Cerebellar nuclear complex (tissue), 1 donor: ENCODE measurements at places on chromosomes 1 and 21.

DNA sequence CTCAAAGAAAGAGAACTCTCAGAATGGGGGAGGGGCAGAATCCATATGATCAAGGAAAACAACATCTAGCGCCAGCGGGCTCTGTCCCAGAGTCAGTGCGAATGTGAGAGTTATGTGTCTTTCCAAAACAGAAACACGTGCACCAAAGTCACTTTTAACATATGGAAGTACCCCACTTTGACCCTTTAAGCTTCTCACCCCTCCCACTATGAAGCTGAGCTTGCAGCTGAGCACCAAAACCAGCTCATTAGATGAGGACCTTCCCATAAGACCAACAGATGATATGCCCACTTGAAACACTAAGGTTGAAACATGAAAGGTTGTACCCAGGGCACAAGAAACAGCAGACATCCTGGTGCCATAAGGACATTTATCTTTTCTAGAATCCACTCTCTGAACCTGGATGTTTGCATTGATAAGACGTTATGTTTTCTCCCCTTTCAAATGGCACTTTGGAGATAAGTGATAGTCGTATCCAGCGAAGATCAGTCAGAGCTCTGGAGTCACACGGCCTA is 171.0 kb downstream of the TGFBR3 start:
- DNase-seq, result no peak

GRCh38 chr1:23692308-23692871 is 784 bp downstream of the RPL11 start:
- no peak for DNase-seq

GRCh38 chr1:153507926-153508583 is 27.7 kb downstream of the S100A6 start:
- DNase-seq, result no peak

GRCh38 chr1:201266774-201267173 is 16.5 kb upstream of the PKP1 start:
- DNase-seq, result no peak

DNA sequence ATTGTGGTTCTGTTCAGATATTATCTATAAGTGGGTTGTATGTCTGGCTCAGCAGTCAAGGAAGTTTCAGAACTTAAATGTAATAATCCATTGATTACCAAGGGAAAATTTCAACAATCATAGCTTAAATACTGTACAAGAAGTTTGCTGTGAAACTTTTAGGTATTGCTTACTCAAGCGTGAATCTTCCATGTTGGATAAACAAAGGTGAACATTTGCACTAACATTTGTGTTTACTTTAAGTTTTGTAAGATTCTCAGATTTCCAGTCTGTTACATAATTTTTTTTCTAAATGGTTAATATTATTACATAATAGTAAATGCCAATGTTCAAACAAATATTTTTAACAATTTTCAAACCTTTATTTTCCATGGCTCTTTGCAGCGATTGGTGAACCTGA is 285.6 kb downstream of the NCAM2 start:
- DNase-seq, result no peak

DNA sequence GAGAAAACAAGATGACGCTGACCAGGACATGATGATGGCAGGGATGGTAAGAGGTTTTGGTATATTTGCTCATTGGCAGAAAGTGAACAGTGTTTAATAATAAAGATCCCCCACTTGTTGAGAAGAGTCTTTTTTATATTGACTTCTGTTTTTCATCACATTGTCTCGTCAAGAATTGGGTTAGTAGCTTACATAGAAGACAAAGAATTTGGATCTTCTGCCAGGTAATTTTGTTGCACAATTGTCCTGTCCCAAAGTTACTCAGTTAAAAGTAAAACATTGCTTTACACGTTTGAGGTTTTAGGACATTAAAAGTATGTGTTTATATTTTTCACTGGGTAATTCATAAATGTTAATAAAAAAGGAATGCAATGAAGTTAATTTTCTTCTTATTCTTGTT is 48.3 kb upstream of the LAMC2 start:
- no peak for DNase-seq

DNA sequence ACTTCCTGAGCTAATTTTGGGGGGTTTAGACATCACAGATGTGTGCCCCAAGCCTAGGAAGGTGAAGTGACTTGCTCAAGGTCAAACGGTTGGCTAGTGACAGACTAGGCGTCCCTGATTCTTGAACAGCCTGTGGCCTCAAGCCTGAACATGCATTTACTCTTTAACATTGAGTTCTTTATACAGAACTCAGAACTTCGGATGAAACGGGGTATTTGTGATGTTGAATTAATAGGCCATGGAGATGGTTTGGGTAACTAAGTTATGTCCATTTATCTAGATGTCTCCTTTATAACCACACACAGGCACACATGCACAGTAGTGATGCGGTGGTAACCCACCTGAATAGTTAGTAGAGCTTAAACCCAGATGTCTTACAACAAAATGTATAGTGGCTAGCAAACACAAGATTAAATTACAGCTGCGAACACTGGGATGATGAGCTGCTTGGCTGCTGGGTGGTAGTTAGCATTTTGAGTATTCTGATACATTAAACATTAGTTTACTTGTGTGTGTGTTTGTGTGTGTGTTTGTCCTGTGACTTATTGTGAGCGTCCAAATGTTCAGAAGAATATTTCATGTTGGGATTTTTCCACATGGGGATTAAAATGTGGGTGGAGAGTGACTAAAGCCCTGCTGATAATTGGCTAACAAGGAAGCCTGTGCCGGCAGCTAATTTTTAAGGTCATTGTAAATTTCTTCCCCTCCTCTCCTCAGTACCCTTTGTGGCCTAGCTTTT is 2.3 kb downstream of the ATP1A1 start:
- no peak for DNase-seq

DNA sequence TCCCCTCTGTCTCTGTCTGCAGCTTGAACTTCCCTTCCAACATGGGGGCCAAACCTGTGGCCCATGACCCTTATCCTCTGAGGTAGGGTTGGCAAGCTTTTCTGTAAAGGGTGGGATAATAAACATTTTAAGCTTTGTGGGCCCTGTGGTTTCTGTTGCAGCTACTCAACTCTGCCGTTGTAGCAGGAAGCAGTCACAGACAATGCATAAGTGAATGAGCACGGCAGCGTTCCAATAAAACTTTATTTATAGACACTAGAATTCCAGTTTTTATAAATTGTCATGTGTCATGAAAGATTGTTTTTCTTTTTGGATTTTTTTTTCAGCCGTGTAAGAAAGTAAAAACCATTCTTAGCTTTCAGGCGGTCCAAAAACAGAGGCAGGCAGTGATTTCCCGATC is 18.2 kb upstream of the CDK18 start:
- no peak for DNase-seq

GRCh38 chr1:68590473-68590872 is 93.6 kb upstream of the DEPDC1 start:
- DNase-seq, result no peak

GRCh38 chr1:5821540-5822176 is 170.6 kb downstream of the NPHP4 start:
- no peak for DNase-seq

- no peak for DNase-seq
These were observed 49.5 kb upstream of the GPR52 start for GRCh38 chr1:174398246-174398645.

- DNase-seq, result no peak
These were observed 15.8 kb downstream of the MYOM3 start for GRCh38 chr1:24096009-24096738.

GRCh38 chr1:13600762-13601453 is 17.3 kb downstream of the PDPN start:
- DNase-seq, result no peak

GRCh38 chr1:70992521-70992920 is 55.1 kb downstream of the PTGER3 start:
- DNase-seq, result no peak

GRCh38 chr1:54223441-54224202 is 23.7 kb downstream of the MRPL37 start:
- DNase-seq, result no peak

DNA sequence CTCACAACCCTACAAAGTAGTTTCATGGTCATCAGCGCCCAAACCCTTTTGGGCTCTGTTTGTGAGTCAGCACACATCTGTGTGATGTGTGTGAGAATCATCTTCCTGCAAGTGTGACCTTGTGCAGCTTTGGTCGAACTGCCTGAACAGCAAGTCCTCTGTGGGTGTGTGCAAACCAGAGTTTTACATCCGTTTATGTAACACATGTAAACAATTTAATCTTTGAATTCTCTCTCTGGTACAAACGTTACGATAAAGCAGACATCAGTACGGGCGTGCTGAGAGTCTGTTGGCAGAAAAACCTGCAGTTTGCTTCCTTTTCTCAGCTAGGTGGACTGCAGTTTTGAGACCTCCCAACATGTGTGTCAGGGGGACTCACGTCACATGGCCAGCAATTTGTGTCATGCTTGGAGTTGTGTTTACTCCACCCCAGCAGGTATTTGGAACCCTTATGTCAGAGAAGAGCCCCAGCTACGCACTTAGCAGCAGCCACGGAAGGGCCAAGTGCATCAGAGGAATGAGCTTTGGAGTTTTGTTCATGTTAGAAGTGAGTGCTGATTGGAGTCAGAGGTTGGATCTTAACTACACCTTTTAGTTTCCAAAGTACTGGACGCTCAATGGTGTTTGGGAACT is 230.8 kb downstream of the PAPPA2 start:
- DNase-seq, result no peak

DNA sequence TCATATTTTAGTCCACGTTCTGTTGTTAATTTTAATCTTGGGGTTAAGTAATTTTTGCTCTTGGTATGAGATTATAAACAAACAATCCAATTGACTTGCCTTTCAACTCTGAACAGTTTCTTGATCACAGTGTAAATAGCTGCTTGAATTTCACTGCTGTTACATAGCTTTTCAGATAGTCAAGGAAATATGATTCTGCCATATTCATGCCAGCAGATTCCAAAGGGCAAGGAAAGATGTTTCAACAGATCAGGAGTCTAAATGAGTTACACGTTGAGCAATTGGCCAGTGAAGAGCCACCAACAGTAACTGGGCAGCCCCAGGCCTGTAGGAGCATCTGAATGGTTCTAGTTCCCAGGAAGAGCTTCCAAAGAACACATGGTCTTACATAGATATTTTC is 93.6 kb downstream of the LEPR start:
- DNase-seq, result no peak

DNA sequence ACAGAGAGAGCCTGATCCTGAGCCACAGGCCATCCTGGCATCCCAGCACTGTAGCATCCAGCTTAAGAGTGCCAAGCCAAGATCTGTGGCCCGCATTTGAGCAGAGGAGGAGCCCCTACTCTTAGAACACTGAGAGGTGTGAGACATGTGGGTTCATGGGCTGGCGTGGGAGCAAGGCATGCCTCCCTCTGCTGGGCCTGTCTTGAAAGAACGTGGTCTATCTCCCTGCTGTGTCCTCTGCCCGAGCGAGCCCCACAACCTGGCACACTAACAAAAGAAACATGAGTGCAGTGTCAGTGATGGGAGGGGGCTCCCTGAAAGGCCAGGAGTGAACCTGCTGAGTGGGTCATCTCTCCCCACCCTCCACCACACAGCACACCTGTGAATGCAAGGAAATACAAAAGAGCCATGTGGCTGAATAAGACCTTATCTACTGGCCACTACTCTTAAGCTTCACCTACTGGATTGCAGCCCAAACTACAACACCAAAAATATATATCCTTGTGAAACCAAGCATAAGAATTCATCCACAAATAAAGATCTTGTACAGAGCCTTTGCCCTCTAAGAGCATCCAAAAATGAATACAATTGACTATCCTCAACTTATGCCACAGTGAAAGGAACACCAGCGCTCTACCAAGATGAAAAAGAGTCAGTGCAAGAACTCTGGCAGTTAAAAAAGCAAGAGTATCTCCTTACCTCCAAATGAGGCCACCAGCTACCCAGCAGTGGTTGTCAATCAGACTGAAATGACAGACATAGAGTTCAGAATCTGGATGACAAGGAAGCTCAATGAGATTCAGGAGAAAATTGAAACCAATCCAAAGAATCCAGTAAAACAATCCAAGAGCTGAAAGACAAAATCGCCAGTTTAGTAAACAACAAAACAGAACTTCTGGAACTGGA is 259.4 kb upstream of the DAB1 start:
- DNase-seq, result no peak

DNA sequence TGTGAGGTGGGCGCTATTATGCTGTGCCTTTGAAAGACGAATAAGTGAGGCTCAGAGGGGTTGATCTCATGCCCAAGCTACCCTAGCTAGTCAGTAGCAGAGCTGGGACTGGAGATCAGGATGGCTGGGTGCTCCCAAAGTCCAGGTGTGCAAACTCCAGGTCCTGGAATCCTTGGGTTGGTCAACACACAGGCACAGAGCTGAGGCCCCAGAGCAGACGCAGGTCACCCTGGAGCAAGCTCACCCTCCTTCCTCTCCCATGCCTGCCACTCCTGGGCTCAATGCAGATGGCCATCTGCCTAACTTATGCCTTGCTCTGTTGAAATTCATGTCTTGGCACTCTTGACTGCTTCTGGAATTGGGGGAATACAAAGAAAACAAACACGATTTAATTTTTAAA is 587.2 kb downstream of the PTPRU start:
- DNase-seq, result no peak

- no peak for DNase-seq
These were observed 45.7 kb downstream of the NAV1 start for GRCh38 chr1:201584471-201585092.

- DNase-seq, result no peak
These were observed 2.4 kb upstream of the SHISA4 start for GRCh38 chr1:201886103-201886885.

GRCh38 chr1:70101774-70102173 is 103.6 kb downstream of the LRRC40 start:
- no peak for DNase-seq

DNA sequence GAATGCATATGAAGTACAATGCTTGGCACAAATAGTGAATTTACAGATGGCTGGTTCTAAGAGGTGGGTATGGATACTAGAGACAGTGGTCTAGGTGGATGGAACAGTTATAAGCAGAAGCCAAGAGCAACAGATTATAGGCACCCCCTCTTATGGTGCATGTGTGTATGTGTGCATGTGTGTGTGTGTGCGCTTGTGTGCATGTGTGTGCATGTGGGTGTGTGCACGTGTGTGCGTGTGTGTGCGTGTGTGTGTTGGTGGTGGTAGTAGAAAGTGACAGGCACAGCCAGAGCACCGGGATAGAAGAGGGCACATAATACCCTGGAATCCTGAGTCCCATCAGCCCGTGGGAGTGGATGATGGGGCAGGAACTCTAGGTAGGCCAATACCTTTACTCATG is 1.3 kb downstream of the NCMAP start:
- DNase-seq, result no peak

GRCh38 chr1:151944126-151944856 is 35.0 kb upstream of the THEM4 start:
- DNase-seq, result no peak

- DNase-seq, result no peak
These were observed 25.6 kb upstream of the IER5 start for GRCh38 chr1:181062836-181063428.

GRCh38 chr1:150521196-150521968 is 5.8 kb downstream of the FALEC start:
- DNase-seq, result no peak

GRCh38 chr1:231557898-231558707 is 29.6 kb downstream of the TSNAX start:
- no peak for DNase-seq
